ENCODE measurements at places on chromosomes 1 and 21.

GRCh38 chr1:2468540-2468939 lies 7.5 kb upstream of the PLCH2 start:
- DNase-seq = no peak

DNA sequence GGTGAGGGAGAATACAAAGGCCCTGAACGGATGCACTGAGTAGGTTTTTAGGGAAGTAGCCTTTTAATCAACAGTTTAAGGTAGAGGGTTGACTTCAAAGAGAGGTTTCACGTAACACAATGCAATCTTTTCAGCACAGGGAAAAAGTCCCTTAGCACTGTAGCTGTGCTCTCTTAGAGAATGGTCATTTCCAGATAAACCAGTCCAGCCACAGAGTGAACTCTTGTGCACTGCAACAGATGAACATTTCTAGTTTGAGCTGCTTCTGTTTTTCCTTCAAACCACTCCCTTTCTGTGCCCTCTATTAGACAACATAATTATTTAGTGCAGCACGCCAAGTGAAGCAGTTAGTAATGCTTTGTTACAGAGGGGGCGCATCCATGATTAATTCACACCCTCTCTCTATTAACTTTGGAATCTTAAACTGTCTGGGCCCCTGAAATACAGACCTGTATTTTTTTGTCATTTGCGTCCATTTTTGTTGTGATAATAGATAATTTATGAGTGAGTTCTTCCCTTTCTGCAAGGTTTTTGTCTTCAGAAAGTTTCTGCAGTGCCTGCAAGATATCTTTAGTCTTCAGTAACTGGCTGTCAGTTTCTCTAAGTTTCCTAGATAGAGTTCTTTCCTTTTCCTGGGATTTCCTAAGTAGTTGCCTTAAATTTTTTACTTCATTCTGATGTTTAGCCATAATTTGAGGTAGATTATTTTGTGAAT lies 22.9 kb downstream of the LCA5L start:
- no peak for DNase-seq

DNA sequence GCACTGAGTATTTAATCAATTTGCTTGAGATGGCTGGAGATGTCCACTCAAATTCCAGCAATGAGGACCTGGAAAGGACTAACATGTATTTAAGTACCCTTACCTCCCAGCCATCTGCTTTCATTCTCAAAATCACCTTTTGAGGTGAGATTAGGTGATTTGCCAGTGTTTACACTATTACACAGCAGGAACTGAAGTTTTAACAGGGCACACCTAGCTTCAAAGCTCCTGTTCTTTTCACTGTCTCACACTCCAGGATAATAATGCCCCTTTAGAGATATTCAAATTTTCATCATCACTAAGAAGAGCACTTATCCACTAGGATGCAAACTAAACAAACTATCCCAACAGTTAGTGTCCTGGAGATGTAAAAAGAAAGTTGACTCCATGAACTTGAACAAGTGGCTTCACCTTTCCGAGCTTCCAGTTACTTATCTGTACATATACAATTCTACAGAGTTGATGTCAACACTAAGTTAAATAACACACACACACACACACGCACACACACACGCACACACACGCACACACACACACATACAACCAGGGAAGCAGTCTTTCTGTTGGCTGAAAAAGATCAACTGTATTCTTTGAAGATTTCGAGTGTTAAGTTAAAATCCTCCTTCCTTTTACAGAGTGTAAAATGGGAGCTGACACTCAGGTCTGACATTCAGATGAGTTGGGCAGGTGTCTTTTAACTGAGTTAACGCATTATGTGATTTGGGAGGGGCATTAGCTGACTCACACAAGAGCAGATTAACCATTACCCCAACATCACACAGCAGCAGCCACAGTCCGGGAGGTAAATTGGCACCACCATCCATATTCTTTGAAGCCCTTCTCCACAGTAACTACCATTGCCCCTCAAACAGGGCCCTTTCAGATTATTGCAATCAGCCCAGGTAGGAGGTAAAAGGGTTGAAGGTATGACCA lies 15.5 kb upstream of the JAK1 start:
- no peak for DNase-seq

DNA sequence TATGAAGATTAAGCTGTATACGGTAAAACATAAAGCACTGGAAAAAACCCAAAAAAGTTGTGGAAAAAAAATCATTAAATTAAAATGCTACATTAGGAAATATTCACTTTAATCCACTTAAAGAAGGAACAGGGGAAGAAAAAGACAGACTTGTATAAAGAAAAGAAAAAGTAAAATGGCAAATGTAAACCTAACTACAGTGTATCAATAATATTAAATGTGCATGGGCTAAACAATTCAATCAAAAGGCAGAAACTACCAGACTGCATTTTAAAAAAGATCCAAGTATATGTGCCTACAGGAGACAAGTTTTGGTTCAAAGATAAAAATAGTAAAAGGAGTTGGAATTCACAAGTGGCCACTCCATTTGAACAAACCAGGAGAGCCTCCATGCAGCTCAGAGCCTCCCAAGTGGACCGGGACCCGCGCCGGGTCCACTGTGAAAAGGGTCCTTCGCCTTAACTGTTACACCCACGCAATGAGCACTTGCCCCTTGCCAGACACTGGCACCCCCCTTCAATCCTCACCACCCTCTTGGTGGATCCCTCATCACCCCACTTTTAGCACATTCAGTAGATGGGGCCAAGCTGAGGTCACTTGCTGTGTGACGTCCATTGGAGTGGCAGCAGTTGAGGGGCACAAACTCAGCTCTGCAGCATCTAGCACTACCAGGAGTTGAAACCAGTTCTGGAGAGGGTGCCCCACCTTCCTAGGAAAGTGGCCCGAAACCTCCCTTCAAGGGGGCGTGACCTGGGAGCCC lies 898 bp downstream of the C1orf174 start:
- no peak for DNase-seq

- DNase-seq = no peak
These were observed 13.0 kb upstream of the SAMSN1 start for GRCh38 chr21:14559102-14559501.

DNA sequence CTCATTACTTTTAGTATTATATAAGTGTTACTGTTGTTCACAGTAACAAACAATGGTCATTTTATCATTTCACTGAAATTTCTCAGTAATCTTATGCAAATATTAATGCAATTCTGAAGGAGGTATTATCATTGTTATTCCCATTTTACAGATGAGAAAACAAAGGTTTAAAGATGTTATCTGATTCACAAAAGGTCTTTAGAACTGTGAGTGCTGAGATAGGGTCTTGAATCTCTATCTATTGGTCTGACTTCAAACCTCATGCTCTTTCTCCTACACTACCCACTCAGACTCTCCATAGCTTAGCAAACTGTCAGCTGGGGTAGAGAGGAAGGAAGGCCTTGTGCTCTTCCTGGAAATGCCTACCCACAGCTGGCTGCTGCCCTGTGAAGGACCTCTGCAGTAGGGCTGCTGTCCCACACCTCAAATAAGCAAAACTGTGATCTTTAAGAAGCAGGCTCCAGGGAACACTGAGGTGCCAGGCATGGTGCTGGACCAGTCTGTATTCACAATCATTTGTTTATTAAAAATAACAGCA lies 6.2 kb upstream of the OSCP1 start:
- DNase-seq = no peak

All from activated T-cell treated with anti-CD3 and anti-CD28 coated beads for 48 hours (primary cell).